ENCODE measurements at places on chromosomes 1 and 21.

DNA sequence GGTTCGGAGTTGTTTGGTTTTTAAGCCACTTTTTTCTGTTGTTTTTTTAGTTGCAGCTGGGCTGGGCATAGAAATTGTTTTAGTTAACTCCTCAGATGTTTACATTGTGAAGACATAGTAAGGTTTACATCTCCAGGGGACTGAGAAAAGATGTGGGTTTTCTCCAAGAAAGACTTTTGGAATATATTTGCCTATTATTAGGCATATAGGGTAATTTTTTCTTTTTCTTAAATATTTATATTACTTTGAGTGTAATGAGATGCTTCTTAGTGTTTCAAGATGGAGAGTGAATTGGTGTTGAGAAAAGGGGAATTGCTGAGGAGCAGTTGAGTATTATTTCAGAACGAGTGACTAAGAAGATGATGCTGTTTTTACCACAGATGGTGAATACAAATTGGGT is 26.6 kb upstream of the PIGK start:
- no peak for DNase-seq

DNA sequence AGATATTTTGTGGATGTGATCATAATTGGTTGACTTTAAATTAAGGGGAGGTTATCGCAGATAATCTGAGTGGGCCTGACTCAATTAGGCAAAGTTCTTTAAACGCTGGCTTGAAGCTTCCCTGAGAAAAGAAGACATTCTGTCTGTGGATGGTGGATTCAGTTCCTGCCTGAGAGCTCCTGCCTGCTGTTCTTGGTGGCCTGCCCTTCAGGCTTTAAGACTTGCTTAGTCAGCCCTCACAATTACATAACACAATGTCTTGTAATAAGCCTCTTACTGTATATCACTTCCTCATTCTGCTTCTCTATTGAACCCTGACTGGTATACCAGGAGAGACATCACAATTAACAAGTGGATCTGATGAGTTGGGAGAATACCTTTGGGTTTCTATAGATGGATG is 50.2 kb downstream of the KCNJ6 start:
- DNase-seq: no peak

- DNase-seq: no peak
Observed at GRCh38 chr1:19764848-19765247, 34.9 kb downstream of the TMCO4 start.

DNA sequence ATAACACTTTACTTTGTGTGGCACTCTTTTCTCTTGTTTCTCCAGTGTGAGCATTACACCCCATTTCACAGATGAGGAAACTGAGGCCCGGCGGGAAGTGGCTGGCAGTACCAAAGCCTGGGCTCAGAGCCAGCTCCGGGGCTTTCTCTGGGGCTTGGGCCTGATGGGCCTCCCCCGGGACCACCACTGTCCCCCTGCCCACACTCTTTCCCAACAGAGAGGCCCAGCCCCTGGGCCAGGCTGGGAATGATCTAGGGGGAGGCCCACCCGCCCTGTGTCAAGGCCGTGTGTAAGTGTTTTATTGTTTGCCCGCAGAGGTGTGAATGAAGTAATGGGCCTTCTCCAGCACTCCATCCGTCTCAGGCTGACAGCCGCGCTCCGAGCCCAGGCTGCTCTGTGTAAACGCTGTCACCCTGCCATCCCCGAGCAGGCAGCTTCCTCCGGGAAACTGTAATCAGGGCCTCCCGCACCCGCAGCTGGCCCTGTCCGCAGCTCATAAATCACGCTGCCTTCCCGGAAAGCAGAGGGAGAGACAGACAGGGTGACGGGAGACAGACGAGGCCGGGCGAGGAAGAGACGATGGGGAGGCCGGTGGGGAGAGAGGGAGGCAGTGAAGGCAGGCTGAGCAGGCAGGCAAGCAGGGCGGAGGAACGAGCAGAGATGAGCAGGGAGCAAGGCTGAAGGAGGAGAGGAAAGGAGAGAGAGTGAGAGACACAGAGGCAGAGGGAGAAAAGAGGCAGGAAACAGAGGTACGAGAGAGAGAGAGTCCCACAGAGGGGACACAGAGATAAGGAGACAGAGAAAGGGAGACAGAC is 109.7 kb upstream of the ZBTB40 start:
- DNase-seq: no peak

- no peak for DNase-seq
Observed at GRCh38 chr1:155329980-155330598, 9.4 kb downstream of the RUSC1 start.

DNA sequence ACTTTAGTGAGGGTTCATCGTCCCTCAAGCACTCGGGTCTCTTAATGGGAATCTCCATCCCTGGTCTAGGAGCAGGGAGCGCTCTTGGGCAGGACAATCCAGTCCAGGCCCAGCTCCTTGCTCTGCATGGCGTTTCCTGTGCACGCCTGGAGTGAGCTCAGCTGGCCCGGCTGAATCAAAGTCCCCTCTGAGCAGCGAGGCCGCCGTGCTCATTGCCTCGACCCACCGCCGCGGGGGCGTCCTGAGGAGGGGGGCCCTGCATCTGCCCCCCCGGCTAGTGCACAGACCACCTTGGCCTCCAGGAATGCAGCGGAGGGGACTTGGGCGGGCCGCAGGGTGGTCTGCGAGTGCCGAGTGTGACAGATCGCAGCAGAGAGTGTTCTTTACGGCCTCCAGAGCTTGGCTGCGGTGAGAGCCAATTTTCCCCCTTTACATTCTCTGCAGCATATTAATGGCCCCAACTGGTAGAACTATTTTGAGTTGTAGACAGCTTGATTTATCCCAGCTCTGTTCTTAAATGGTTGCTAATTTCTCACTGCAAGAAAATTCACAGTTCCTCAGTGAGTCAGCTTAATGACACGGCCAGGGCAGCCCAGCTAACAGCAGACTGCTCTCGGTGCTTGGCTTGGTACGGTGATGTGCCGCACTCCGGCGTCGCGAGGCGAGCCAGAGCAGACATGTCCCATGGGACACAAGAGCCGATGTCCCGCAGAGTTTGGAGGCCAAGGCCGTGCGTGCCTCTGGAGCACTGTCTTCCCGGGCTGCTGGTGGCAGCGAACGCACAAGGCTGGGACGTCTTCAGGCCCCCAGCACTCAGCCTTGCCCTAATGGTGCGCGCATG is 39.8 kb downstream of the SNAP47 start:
- no peak for DNase-seq

DNA sequence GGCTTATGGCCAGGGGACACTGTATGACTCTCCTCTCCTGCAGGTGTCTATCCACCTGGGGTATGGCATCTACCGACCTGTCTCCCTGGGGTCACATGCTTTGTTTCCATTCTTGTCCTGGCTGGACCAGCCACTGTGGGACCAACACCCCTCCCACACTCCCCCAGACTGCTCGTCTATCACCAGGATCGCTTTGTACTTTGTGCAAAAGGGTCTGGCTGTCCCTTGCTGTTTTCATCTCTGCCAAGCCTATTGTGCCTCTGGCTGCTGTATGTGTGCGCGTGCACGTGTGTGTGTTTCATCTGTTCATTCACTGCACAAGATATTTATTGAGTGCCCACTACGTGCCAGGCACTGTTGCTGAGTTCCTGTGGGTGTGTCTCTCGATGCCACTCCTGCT is 25.5 kb downstream of the ETNK2 start:
- DNase-seq: no peak

DNA sequence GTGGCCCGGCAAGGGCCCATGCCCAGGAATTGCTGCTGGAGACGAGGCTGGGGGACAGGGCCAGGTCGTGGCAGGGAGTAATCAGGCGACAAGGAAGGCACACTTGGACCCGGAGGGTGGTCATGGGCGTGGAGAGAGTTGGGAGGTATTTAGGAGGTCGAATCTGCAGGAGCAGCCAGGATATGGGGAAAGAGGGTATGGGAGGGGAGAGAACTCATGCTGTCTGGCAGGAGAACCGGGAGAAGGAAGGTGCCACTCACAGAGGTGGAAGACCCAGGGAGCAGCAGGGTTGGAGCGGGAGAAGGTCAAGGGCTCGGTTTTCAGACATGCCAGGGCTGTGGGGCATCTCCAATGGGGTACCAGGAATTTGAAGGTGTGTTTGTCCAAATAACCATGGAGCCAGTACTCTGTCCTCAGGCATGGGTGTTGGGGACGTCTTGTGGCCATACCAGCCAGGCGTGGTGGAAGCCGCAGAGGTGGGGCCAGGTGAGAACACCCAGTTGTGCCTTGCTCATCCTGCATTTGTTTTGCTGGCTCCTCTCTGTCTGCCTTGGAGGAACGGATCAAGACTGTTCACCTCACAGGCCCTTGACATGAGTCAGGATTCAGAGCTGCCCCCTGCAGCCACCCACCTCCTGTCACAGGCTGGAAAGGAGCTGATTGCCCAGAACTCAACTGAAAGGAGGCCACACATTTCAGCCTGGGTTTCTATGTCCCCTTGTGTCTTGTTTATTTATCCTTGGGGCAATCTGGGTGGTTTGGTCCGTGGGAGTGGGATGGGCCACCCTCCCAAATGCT is 111.6 kb downstream of the SPSB1 start:
- DNase-seq: no peak

DNA sequence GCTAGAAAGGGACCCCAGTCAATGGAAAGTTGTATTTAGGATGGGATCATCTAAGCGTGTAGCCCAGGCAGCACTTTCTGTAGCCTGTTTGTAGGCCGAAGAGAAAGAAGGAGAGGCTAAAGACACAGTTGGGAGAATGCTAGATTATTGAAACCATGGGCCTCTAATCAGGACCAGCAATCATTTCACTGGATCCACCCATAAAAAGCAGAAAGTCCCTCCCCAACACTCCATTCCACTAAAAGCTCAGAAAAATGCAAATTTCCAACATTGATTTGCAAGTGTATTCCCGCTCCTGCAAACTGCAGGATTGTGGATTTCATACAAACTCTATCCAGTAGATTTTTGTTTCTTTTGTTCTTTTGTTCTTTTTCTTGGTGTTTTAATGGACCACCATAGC is 51.2 kb upstream of the FMOD start:
- DNase-seq: no peak

GRCh38 chr1:31373056-31373896 is at the start of gene FABP3:
FABP3 (minus strand) TSS chr1:31373076; CDS start chr1:31373014, 62 bp downstream.
- no peak for DNase-seq

- DNase-seq: no peak
Observed at GRCh38 chr1:21174230-21174629, 2.5 kb downstream of the EIF4G3 start.

- no peak for DNase-seq
Observed at GRCh38 chr1:180863158-180863775, 49.4 kb upstream of the KIAA1614 start.

GRCh38 chr1:39204441-39205081 is at the start of gene MACF1:
MACF1 (plus strand) TSS chr1:39204695; CDS start chr1:39205023, 328 bp downstream.
- DNase-seq: no peak

DNA sequence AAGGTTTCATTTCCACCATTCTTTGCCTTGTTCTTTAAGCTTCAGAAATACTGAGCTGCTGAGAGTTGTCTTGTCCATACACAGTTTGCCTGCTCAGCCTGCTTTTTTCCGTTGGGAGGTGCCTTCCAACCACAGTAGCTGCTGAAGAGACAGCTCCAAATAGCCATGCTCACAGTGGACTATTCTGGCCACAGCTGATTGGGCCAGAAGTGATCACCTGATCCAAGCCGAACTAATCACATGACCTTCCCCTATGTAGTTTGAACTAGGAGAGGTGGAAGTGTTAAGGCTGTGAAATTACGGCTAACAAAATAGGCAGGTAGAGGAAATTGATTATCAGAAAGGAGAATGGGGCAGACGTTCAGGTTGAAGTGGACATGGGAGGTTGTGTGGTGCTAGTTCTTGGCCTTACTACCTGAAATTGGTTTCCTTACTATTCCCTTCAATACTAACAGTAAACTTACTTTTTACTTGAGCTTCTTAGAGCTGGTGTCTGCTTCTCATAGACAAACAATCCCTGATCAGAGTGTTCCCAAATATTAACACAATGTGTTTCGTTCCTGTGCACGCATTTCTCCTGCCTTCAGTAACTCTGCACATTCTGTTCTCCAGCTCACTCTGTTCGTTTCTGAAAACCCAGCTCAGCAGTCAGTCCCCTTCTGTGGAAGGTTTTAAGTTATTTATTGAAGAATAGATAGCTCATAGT is 136.1 kb downstream of the RWDD3 start:
- DNase-seq: no peak

GRCh38 chr1:223556414-223557129 is 108.9 kb downstream of the CAPN8 start:
- no peak for DNase-seq

DNA sequence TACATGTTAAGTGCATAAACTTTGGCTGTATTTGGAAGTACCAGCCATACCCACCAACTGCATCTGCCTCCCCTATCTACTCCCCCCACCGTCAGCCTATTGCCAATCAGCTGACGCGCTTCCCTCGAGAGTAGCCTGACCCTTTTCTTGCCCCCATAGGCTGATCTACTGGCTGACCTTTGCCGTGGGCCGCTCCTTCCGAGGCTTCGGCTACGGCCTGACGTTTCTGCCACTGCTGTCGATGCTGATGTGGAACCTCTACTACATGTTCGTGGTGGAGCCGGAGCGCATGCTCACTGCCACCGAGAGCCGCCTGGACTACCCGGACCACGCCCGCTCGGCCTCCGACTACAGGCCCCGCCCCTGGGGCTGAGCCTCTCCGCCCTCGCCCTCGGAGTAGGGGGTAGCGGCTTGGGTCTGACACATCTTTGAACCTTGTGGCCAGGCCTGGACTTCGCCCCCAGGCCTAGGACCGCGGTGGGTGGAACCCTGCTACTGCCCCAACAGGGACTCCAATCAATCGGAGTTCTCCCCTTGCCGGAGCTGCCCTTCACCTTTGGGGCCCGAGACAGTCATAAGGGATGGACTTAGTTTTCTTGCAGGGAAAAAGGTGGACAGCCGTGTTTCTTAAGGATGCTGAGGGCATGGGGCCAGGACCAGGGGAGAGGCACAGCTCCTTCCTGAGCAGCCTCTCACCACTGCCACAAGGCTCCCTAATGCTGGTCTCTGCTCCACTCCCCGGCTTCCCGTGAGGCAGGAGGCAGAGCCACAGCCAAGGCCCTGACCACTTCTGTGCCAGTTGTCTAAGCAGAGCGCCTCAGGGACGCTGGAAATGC is 4.0 kb downstream of the GLMP start:
- no peak for DNase-seq

DNA sequence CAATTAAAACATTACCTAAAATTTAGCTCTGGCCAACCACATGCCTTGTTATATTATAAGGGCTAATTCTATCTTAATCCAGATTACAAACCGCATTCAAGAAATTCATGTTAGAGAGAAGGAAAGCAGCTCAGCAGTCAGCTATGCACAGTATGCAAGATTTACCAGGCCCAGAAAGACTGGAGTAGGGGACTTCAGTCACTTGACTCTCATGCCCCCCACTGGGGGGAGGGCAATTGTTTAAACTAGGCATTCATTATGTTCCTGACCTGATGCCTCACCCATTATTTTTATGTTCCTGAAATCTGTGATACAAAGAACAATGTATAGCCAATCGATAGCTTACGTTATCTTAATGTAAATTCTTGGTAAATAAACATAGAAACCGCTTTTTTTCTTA is 96.9 kb downstream of the ZNF644 start:
- DNase-seq: no peak

GRCh38 chr1:150561974-150562445 is 12.8 kb downstream of the ADAMTSL4 start:
- DNase-seq: peak; percentile 57

- no peak for DNase-seq
Observed at GRCh38 chr1:34642679-34643078, 112.2 kb upstream of the GJB5 start.

GRCh38 chr1:36481771-36482723 is 666 bp downstream of the CSF3R start:
- no peak for DNase-seq

GRCh38 chr21:37273911-37274690 is 7.0 kb upstream of the VPS26C start:
- DNase-seq: no peak

- no peak for DNase-seq
Observed at GRCh38 chr1:88399690-88400089, 284.4 kb upstream of the PKN2 start.

Data from central memory CD8-positive, alpha-beta T cell (primary cell).